ENCODE measurements at places on chromosomes 2 and 18.

DNA sequence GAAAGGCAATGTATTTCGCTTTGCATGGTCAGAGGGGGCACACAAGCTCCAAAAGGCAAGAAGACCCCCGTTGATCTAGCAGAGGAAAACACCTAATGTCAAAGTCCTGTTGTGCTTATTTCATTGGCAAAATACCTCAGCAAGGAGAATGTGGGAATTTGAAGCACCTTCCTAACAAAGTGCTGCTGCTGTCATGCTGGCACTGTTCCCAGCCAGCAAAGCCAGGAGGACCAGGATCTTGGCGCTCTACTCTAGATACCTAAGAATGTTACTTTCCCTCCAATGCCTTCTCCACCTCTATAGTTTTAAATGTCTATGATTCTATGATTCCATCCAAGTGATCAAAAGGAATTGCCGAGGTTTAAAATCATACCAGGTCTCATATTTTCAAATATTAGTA is 867.9 kb upstream of the POU3F3 start:
- no peak for DNase-seq

DNA sequence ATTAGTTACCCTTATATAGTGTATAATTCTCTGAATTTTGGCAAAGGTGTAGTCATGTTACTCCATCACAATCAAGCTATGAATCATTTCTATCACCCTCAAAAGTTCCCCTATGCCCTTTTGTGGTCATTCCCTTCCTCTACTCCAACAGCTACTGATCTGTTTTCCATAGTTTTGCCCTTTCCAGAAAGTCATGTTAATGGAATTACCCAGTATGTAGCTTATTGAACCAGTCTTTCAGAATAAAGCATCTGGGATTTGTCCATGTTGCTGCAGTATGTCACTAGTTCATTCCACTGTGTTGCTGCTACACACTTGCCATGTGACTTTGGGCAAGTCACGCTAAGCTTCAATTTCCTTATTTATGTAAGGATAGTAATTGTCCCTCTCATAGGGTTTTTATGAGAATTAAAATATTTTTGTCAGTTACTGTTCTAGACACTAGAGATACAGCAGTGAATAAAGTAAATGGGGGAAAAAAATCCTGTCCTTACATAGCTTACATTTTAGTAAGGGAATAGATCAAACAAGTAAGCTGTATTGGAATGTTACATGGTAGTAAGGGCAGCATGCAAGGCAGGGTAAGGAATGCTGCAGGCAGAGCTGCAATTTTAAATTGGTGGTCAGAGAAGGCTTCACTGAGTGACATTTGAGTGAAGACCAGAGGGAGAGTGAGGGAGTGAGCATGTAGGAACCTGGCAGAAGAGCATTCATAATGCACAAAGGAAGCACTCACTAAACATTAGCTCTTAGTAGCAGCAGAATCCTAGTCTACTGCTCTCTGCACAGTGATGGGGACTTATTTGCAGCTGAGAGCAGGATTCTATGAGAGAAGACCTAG is 80.3 kb upstream of the TSPYL6 start:
- DNase-seq = no peak

GRCh38 chr18:13259701-13260100 is 41.1 kb downstream of the LDLRAD4 start:
- no peak for DNase-seq

GRCh38 chr18:4319738-4320677 is 135.1 kb downstream of the DLGAP1 start:
- DNase-seq = no peak

DNA sequence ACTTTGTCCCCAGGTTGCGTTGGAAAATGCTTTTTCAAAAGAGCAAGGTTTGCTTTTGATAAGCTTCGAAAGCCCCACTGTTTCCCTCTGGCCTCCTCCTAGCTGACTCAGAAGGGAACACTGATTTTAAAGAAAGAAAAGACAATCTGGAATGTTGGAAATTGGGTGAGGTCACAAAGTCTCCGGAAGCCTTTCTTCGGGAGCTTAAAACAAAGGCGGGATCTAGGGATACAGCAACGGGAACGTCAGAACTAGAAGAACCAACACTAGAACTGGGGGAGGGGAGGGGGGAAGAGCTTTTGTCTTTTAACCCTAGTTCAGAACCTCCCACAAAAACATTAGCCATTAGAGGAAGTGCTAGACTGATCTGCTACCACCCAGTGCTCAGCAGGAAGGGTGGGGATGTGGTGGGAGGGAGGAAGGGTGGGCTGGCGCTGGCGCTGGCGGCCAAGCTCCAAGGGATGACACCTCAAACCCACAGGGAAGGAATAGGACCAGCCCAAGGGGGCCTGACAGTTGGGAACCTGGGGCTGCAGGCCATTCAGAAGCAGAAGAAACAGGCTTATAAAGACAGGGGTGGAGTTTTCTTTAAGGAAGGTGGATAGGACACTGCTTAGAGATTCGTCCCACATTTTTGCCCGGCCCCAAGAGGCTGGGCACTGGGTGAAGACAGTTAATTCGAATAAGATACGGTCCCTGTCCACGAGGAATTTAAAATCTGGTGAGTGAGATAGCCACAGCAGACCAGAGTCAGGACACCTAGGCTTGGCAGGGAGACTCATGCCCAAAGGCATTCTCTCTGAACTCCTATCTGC is 1.7 kb downstream of the TMSB10 start:
- no peak for DNase-seq

DNA sequence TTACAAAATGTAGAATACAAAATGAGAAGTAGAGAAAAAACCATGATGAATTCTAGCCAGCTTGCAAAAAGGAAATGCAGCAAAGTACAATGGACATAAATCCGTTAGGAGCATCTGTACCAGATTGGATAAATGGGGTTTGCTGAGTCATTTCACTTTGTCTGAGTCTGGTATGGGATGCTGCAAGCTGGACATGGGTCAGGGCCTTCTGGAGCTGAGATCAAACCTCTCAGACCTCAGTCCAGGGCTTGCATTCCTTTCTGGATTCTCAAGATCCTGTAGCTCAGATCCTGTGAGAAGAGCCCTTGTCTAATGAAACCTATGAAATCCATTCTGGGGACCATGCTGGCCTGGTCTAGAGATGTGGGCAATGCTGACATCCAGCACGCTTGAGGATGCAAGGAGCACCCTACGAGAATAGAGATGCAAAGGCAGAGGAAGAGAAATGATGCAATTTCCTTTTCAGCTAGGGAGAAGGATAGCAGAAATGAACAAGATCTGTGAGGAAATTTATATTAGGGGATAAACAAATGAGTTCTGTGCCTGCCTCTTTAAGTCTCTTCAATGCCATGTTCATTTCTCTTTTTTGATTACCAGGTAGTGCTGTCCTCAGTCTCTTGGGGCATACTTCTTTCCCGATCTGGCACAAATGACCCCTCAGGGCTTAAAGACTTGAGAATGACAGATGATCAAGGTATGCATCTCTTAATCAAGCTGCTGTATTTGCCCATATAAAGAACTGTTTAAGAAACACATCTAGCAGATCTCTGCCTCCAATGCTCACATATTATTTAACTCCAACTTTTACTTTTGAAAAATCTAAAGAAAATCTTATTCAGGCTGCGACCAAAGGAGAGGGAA is 230.4 kb downstream of the MEIS1 start:
- no peak for DNase-seq

DNA sequence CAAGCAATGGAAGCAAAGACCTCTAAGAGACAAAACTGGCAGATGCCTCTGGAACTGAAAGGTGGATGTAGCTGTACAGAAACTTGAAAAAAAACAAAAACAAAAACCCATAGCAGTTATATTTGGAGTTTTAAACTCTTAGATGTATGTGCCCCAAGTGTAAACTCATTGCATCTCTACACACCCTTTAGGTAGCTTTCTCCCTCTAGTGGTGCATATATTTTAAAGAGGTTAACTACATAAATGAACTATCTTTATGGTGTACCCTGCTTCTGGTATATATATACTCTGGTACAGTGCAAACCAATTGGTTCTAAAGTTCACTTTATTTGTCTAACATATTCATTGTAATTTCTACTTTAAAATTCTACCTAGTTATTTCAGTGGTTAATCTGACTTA is 518.2 kb downstream of the NRXN1 start:
- DNase-seq = no peak

GRCh38 chr18:8786483-8787370 is 81.4 kb downstream of the MTCL1 start:
- no peak for DNase-seq

- no peak for DNase-seq
Observed at GRCh38 chr18:34467058-34467457, 242.3 kb upstream of the NOL4 start.

- DNase-seq = no peak
Observed at GRCh38 chr2:143486976-143487375, 357.8 kb downstream of the ARHGAP15 start.

DNA sequence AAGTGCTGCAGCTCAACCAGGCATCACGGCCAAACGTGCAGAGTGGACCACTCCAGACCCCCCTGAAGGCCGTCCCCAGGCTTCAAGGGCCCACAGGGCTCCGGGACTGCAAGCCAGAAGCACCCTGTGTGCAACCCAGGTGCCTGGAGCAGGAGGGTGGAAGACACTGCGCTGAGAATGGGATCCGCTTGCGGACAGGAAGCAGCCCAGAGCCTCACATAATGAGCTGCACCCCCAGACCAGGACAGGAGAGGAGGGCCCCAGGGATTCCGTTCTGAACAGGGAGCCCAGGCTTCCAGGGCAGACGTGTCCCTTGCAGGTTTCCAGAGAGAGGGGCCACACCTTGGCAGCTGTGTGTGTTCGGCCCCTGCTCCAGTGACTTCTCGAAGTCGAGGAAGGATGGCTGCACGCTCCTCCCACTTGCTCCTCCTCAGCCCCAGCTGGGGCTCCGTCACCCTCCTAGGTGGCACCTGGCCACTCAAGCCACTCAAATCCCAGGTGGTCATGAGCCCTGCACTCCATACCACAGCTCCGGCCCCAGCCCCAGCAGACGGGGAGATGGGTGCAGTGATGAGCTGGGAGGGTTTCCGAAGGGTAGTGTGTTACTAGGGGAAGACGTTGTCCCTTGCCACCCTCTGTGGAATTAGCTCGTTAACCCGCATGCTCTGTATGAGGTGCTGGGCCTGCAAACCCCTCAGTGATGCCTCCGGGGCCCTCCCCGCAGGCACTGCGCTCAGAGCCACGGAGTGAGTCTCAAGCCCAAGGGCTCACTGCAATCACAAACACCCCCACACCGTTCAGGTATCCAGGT is 79.2 kb downstream of the NDUFA10 start:
- no peak for DNase-seq

- no peak for DNase-seq
Observed at GRCh38 chr2:10659898-10660568, 29.7 kb downstream of the NOL10 start.

DNA sequence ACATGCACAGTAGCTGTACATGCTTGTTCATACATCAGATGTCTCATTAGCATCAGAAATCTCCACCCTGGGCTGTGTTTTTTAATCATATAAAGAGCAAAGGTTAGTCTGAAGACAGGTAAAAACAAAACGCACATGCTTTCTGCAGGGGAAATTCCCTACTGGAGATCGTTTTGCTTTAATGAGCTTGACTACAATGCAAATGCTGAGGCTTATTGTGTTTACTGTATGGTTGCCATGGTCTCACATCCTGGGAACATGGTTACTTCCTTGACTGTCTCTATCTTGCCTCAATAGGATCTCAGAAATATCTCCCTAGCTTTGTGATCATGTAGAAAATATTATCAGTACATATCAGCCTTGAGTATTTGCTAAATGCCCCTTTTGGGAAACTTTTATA is 336.5 kb upstream of the TFPI start:
- no peak for DNase-seq

DNA sequence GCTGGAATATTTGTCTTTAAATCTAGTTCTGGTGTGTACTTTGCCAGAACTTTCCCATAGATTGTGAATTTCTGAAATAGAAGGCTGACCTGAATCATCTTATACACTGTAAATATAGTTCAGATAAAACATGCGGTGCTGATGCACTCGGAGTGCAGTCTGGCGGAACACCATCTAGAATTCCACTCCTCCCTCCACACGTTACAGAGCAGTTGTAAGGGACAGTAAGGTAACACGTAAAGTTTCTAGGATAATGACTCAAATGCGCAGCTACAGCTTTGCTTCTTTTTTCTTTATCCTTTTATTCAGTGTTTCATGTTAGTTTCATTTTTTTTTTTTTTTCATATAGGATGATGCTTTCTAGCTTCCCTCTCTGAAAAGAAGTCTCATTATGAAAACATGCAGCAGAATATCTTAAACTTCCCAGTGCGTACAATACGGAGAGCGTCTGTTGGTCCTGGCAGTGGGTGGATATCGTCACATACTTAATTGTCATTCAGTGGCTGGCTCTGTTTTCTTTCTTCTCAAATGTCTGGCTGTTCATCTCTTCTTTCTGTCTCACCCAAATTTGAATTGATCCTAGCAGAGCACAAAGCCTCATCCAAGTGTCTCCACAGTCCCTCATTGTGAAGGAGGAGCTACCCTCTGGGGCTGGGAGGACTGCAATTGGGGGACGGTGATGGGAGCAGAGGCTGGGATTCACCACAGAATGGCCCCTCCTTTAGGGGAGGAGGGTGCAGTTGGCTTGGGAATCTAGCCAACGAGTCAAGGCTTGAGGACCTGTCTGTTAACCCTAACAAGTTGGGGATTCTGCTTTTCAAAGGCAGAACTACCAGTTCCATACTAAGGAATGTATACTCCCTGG is 138.8 kb downstream of the MYT1L start:
- no peak for DNase-seq

DNA sequence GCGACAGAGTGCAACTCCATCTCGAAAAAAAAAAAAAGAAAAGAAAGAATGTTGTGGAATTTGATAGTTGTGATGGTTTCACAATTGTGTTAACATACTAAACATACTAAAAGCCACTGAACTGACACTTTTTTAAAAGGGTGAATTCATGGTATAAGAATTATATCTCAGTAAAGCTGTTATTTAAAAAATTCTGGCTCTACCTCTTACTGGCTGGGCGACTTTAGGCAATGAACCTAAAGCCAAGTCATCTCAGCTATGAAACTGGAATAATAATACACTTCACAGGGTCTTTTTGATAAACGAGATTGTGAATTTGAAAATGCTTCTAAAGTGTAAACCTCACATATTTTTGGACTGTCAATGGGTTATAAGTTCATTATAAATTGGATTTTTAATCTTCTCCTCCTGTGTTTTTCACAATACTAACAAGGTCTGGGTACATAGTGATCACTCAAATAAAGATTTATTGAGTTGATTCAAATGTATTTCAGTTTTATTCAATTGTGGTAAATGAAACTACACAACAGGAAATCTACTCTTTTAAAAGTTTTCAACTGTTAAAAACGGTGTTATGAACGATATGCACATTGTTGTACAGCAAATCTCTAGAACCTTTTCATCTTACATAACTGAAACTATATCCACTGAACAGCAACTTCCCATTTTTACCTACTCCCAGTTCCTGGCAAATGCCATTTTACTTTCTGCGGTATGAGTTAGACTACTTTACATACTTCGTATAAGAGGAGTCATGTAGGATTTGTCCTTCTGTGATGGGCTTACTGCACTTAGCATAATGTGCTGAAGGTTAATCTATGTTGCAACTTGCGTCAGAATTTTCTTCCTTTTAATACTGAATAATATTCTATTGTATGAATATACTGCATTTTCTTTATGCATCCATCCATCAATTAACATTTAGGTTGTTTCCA is 43.0 kb upstream of the GTF2A1L start:
- DNase-seq = no peak

Data from LNCaP clone FGC (cell line).